ENCODE measurements at places on chromosomes 6 and 20. TPM values are rescaled to one million over a fixed set of nuclear protein-coding genes. Genes with fewer than 3 reads are reported as not detected.

The KCNQ2 gene
- not detected for total RNA-seq

The DZANK1 gene
- total RNA-seq, result 2.4 TPM

The GSTA1 gene
- total RNA-seq, result not detected

The PNPLA1 gene
- total RNA-seq, result not detected

The SLC22A1 gene
- 1.2 TPM for total RNA-seq

Measured in activated naive CD4-positive, alpha-beta T cell treated with anti-CD3 and anti-CD28 coated beads, Interleukin-2, amount 50 U/mL, for 72 hours (primary cell).